RPMI7951 (cell line): ENCODE measurements at places on chromosomes 5 and 9. TPM values are rescaled to one million over a fixed set of nuclear protein-coding genes. Genes with fewer than 3 reads are reported as not detected.

DNA sequence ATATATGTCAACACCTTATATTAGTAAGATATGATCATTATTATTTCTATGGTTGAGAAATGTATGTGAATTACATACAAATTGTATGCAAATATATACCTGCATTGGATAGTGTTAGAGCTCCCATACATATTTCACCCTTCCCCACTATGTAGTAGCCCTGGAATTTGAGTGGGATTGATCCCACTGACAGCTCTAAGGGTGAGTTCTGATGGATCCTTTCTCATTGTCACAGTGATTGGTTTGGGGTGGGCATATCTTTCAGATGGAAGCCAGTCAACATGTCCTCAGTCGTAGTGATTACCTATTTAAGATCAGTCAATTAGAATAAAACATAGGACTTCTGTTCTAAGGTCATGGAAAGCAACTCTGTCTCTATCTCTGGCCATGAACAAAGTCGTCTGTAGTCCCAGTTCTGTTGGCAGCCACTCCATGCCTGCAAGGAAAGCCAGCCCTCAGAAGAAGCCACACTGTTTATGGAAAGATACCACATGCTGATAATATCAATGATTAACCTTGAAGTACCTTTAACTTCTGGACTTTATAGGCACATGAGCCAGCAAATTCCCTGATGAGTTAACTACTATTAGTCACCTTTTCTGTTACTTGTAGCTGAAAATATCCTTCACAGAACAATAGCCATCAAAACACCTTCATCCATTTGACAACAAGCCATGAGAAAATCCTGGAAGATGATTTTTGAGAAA lies 5.1 kb upstream of the CCDC192 start:
- DNase-seq: peak; percentile 18

GRCh38 chr9:101705135-101705661 lies 33.2 kb downstream of the GRIN3A start:
- DNase-seq: peak; percentile 7

Gene DEPDC1B
- total RNA-seq: 24.0 and 28.5 TPM in 2 replicates

DNA sequence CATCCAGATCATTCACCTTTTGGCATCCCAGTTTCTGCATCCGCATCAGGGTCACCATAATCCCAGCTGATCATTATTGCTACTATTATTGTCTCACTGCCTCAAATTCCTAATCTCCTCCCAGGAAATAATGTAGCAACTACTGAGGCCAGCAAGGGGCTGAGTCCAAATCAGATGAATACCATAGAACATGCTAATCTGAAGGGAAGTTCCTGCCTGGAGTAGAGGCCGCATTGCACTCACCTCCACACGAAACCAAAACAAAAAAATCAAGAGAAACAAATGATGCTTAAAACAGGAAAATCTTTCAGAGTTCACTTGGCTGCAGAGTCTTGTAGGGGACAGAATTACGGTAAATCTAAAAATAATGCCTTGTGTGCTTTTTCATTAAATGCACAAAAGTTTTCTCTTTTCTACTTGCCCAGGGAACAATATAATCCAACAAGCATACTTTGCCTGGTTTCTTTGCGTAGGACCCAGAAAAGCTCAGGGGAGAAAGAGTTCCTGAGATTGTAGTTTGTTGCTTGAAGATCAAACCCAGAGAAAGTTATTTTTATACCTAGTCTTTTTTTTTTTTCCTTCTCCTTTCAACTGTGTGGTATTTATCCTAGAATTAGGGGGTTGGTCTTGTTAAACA lies 87.7 kb upstream of the KLF4 start:
- no peak for DNase-seq

- peak; percentile 25 for DNase-seq
Observed at GRCh38 chr5:124061663-124062062, 549.7 kb downstream of the CSNK1G3 start.

Gene CEL
- total RNA-seq: 0.12 TPM in 1 of 2 replicates, not detected in the other

GRCh38 chr9:117815315-117815714 lies 111.1 kb downstream of the TLR4 start:
- DNase-seq: no peak

GRCh38 chr5:112974901-112975300 lies 1.7 kb upstream of the DCP2 start:
- DNase-seq: no peak

- peak; percentile 9 for DNase-seq
Observed at GRCh38 chr5:180291234-180291940, 496 bp downstream of the MAPK9 start.

Gene TNFSF15
- total RNA-seq: 0.24 and 0.49 TPM in 2 replicates

Gene TNC
- total RNA-seq: 167 and 188 TPM in 2 replicates

Gene PRDM9
- total RNA-seq: not detected in 2 replicates
